ENCODE measurements at places on chromosomes 4 and X.

- DNase-seq: no peak
Observed at GRCh38 chr4:99324979-99325378, 3.8 kb upstream of the ADH1B start.

GRCh38 chr4:163611784-163612445 is 117.4 kb downstream of the TMA16 start:
- DNase-seq: no peak

GRCh38 chr4:132955146-132955545 is 193.9 kb upstream of the PCDH10 start:
- no peak for DNase-seq

- DNase-seq: peak; percentile 59
Observed at GRCh38 chr4:139603576-139604410, 47.8 kb upstream of the SETD7 start.
